RWPE1 (cell line): ENCODE measurements at places on chromosomes 7 and 10.

DNA sequence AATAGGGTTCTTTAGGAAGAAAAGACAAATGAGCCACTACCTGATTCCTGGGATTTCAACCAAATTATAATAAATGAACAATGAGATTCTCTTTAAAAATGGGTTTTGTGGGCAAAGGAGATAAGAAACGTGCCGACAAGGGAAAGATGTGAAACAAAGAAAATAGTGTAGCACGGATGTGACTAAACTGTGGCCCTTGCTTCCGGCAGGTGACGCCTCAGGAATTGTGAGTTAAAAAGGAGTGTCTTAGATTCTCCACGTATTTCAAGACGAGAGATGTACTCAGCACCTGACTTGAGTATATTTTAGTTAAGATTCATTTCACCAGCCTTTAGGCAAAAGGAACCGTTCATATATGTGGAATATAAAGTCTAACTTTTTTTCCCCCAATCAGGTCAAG lies 75.9 kb downstream of the DNAH11 start:
- DNase-seq = no peak

- no peak for DNase-seq
These were observed 26.5 kb upstream of the CHST15 start for GRCh38 chr10:124119946-124120345.

DNA sequence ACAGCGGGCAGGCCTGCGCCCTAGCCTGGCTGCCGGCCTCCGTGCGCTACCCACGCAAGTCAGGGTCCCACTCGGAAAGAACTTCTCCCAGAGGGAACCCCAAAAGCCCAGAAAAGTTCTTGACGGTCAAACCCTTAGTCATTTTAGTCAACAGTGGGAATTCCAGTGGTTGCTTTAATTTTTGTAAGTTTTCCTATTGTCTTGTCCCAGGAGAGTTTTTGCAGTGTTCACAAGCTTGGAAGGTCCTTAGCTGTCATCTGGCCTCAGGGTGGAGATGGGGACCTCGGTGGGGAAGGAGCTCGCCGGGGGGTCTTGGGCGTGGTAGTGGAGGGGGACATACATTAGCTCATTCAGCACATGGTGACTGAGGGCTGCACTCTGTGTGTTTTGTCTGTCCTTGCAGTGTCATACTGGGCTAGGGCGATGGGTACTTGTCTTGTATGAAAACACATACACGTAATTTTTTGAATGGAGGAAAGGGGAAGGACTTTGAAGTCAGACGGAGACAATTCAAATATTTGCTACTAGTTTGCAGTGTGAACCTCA lies 736 bp downstream of the MINDY4 start:
- no peak for DNase-seq

DNA sequence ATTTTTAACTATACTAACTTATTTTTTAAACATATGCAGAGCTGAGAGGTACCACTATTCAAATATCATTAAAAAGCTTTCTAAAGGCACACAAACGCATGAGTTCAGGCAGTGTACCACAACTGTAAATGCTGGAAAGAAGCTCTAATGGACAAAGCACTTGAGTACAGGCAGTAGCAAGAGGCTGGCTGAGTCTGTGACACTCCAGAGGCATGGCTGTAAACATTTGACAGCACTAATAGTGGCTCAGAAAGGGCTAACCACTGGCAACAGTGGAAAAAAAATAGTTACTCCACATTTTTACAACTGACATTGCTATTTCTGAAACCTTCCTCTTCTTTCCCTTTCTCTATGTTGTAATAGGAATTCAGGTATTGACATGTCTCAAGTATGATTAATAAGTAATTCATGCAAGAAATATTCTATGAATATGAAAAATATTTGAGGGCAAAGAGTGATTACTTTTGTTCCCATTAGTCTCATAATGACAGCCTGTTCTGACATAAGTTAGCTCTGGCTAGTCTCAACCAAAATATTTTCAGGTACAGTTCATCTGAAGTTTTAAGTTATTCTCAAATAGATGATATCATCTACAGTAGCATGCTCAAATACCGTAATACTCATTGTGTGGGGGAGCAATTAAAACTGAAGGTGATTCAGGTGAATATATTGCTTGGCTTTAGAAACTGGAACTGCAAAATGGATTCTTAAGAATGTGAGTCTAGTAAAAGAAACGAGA lies 324.0 kb upstream of the POT1 start:
- DNase-seq = peak; percentile 70

DNA sequence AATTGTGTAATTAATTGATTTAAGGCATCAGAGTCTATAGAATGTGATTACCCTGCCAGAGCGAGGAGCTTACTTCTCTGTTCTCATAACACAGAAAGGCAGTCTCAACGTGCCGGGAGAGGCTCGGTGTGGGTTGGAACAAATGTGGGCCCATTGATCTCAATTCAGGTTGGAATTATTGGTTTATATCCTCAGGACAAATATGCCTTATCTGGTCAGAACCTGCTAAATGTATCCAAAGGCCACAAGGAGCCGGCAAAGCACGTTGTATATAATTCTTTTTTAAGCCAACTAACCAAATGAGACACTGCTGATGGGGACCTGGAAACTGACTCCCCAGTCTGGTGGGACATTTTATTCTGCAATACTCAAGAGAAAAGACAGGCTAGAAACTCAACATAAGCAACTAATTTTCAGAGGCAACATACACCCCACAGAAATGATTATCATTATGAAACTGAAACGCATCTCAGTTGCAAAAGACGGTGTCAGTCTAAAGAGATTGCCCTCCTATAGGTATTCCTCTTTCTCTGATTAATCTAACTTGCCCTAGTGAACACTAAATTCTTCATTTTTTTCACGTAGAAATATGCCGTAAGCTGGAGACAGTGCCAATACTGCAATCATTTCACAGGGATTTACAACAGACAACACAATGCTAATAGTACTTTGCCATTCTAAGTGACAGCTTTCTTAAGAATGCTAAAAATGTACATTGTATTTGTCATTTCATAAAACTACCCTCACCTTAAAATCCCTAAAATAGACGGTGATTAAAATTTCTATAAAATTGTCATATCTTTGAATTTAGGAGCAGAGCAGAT lies 9.4 kb downstream of the EBF3 start:
- DNase-seq = no peak

DNA sequence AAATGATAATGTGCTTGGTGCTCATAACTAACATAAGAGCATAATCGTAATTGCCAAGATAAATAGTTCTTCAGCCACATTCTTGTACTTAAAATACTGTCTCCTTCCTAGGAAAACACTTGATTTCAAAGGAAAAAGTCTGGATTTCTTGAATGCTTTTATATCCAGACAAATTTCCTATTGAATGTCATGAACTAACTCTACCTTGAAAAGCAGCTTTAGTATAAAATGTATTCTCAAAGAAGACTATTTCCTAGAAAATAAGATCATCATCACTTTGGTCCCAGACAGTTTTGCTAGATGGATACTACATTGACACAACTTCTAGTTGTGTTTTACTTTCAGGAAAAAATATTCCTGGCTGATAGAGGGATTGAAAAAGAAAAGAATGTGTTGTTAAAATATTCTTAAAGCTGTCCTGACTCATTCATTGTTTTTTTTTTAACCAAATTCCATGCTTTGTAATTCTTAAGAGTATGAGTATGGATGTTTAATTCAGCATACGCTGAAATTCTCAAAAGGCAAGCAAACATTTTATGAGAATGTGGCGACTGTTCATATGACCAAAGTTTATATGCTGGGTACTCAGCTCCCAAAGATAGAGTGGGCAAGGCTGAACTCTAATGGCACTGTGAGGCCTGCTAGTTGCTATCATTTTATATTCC lies 106.1 kb downstream of the PPP1R3A start:
- no peak for DNase-seq

DNA sequence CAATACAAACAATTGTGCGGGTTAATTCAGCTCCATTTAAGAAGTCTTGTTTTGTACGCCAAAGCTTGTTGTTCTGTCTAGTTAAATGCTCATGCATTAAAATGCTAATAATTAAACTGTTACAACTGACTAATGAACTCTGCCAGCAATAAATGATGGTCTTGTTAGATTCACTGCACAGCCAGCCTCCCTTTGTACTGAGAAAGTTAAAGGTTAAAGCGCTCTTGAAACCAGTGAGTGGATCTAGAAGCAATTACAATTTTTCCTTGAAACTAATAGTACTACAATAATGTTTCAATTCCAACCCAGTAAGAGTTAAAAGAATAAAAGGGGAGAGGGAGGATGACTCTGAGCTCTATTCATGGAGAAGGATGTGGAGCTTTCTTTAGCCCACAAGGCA lies 233.0 kb downstream of the EMX2 start:
- DNase-seq = no peak

GRCh38 chr7:134662871-134663205 lies 16.2 kb downstream of the BPGM start:
- no peak for DNase-seq

DNA sequence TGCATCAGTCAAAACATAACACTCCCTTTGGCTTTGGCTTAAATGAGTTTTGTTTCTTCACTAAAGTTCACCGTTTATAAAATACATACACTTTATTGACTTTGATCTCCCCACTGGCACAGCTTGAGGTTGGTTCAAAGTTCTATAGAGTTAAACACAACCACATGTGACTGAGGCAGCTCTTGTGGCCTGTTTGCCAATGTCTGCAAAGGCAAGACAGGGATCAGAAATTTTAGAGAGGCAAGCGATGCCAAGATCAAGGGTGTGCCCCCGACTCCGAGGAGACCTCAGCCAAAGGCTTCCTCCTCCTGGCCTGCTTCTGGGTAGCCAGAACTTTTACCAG lies 129.8 kb upstream of the JCAD start:
- DNase-seq = no peak

- no peak for DNase-seq
These were observed 457.3 kb downstream of the ETV1 start for GRCh38 chr7:13532028-13532753.

DNA sequence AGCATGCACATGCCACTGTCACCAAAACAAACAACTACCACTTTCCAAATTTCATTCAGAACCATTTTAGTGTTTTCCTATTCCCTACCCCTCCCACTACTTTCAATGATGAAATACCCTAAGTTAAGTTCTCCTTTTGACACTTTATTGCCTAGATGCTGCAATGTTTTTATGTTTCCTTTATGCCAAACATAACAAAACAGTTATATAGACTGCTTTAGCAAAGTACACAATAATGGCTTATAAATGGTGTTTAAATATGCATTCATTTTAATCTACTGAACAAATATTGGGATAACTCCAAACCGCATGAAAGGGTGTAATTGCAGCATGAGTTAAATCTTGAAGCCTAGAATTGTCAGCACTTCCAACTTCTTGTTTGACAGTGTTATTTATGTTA lies 69.2 kb downstream of the PHYHIPL start:
- no peak for DNase-seq

- peak; percentile 94 for DNase-seq
These were observed 15.3 kb upstream of the AKR1C1 start for GRCh38 chr10:4947635-4948596.

DNA sequence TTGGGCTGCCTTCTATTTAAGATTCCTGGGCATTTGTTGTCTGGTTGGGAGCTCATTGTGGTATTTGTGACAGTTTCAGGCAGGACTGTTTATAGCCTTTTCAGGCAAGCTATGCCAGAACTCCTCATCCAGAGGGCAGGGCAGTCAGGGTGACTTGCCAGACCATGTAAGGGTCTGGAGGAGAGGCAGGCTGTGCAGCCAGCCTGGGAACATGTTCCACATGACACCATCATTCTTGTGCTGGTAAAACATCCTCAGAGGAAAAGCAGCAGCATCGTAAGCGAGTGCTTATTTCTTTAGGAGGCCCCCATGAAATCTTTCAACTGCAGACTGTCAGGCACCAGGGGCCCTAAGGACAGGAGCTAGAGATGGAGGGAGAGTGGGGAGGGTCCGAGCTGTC lies 44.0 kb upstream of the SORBS1 start:
- DNase-seq = no peak

- no peak for DNase-seq
These were observed 219.4 kb downstream of the ABCA13 start for GRCh38 chr7:48390388-48391327.

GRCh38 chr10:30039567-30039966 lies 19.8 kb downstream of the JCAD start:
- no peak for DNase-seq

DNA sequence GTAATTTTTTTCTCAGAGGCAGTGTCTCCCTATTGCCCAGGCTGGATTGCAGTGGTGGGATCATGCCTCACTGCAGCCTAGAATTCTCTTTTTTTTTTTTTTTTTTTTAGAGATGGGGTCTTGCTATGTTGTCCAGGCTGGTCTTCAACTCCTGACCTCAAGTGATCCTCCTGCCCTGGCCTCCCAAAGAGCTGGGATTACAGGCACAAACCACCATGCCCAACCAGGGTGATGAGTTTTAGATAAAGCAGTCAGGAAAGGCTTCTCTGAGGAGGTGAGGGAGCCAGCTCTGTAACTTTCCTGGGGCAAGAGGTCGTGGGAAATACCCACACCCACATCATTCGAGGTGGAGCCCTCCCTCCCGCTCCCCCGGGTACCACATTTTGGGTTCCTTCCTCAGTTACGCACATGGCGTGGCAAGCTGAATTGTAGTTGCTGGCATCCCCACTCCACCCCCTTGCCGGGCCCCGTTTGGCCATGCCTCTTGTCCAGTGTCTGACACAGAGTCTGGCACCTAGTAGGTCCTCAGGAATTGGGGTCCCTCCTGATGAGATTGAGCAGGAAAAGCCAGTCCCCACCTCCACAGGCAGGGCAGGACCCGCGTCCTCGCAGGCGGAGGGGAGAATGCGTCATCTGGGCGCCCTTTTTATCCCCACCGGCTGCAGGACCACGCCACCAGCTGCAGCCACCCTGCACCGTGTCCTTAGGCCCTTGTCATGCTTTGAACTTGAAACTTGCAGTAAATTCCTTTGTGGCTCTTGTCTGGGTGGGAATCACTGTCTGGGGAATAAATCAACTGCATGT lies 43.4 kb downstream of the CLIP2 start:
- no peak for DNase-seq

DNA sequence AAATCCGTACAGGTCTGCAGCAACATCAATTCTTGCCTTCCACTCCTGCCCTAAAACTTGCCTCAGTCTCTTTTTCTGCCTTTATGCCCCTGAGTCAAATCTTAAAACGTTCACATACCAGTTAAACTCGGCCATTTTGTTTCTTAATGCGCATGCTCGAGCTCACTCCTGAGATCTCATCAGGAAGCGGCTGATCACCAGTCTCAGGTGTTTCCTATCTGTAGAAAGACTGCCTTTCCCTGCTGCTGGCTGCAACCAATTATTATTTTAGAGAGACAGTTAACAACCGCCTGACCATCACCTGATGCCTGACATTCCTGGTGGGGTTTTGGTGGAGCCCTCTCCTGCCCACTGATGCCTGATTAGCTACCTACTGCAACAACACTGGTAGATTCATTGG lies 70.2 kb upstream of the TMEM140 start:
- DNase-seq = no peak

DNA sequence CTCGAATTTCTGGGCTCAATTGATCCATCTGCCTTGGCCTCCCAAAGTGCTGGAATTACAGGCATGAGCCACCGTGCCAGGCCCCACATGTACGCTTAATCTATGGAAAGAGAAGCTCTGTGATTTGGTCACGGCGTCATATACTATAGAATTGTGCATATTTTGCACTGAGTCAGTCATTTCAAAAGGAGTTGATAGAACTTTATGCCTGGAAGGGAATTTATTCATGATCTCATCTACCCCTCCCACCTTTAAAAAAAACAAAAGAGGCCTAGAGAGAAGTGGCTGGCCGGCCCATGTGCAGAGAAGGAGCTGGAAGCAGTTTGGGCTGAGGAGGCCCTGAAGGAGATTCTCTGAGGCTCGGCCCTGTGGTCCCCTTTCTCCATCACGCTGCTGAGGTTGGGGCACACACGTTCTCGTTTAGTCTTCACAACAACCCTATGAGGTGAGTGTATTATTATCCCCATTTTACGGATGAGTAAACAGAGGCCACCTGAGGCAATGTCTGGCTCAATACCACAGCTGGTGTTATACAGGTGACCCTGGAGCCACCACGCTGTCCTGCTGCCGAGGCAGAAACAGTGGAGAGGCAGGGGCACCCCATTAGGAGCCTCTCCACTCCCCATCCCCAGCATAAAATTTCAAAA lies 47.2 kb upstream of the ZRANB1 start:
- DNase-seq = no peak
